HepG2 (cell line): ENCODE measurements at places on chromosomes 3 and 15. TPM values are rescaled to one million over a fixed set of nuclear protein-coding genes. Genes with fewer than 3 reads are reported as not detected.

ANKRD34C gene
- total RNA-seq, result not detected in 2 replicates

FMN1 gene
- total RNA-seq, result 0.60 and 0.81 TPM in 2 replicates

CLEC3B gene
- total RNA-seq, result not detected in 2 replicates

GTF2A2 gene
- total RNA-seq, result 106 and 118 TPM in 2 replicates

PRTG gene
- total RNA-seq, result 17.1 and 22.3 TPM in 2 replicates

SCN5A gene
- not detected in 2 replicates for total RNA-seq

SLC51A gene
- total RNA-seq, result 3.8 and 4.3 TPM in 2 replicates

DNA sequence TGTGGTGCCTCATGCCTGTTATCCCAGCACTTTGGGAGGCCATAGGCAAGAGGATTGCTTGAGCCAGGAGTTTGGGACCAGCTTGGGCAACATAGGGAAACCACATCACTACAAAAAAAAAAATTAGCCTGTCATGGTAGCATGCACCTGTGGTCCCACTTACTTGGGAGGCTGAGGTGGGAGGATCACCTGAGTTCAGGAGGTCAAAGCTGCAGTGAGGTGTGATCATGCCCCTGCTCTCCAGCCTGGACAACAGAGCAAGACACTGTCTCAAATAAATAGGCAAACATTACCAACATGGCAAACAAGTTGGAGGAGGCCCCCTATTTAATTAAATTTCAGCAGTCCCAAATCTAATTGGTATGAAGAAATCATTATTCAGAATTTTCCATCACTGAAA lies 143.6 kb downstream of the PGPEP1L start:
- DNase-seq, result no peak

DNA sequence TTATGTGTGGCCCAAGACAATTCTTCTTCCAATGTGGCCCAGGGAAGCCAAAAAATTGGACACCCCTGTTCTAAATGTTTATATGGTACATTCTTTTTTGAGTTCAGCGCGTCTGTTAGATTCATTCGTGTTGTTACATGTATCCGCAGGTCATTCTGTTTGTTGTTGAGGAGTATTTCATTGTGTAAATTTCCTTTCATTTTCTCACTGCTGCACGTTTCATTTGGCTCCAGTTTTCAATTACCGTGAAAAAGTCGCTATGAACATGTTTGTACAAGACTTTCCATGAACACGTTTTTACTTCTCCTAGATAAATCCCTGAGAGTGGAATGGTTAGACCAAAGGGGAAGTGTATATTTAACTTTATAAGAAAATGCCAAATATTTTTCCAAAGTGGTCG lies 7.5 kb upstream of the OPA1 start:
- DNase-seq, result no peak

DNA sequence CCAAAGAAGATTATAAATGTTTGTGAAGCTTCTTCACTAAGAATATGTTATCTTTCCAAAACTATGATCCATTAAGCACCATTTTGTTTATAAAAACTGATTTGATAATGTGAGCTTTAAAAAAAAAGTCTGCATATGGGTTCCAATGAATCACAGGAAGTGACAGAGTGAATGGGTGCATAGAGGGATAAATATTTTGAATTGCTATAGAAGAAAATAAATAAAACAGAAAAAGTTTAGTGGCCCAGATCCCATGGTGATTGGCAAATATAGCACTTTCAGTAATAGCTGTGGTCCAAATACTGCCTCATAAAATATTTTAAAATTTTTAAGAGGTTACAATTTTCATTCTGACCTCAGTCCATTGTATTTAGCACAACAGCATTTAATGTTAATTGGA lies 19.2 kb downstream of the CPA3 start:
- no peak for DNase-seq

- no peak for DNase-seq
These were observed 216.4 kb downstream of the TLE3 start for GRCh38 chr15:69881302-69881670.

GRCh38 chr3:49703443-49703927 lies 14.1 kb downstream of the RNF123 start:
- peak; percentile 60 for DNase-seq

GRCh38 chr3:72368331-72368975 lies 479.8 kb downstream of the SHQ1 start:
- no peak for DNase-seq

- no peak for DNase-seq
These were observed 647.1 kb downstream of the NTRK3 start for GRCh38 chr15:87609474-87609873.

GRCh38 chr3:193772422-193772763 lies 179.4 kb downstream of the OPA1 start:
- DNase-seq, result peak; percentile 36

GRCh38 chr15:80323285-80323684 lies 71.3 kb upstream of the CTXND1 start:
- no peak for DNase-seq

DNA sequence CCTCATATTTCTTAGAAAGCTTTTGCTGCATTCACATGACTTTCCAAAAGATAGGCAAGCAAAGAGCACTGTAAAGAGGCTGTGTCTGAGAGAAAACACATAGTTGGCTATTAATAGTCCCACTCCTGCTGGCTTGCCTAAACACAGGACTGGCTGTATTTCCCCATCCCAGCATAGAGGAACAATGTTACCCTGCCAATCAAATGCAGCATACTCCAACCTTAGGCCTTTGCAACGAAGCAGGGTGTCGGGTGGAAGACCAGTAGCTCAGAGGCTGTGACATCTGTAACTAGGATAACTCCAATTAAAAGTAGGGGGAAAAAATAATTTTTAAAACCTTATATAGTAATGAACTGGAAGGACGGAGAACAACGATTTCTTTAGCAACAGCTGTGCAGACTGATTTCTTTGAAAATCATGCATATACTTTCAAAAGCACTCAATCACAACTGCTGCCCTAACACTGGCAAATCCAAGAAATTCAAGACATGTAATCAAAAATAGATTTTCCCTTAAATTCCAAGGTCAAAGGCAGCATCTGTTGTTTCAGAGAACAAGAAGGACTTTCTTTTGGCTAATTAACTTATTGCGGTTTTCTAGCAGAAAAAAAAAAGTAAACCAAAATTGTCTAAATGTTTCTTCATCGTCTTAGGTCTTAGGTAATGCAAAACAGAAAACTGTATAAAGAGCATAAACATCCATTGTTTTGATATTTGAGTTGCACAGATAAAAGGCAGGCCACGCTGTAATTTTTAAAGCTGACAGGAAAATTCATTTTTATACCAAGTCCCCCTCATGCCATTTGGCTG lies 139.3 kb downstream of the TNIK start:
- no peak for DNase-seq

DNA sequence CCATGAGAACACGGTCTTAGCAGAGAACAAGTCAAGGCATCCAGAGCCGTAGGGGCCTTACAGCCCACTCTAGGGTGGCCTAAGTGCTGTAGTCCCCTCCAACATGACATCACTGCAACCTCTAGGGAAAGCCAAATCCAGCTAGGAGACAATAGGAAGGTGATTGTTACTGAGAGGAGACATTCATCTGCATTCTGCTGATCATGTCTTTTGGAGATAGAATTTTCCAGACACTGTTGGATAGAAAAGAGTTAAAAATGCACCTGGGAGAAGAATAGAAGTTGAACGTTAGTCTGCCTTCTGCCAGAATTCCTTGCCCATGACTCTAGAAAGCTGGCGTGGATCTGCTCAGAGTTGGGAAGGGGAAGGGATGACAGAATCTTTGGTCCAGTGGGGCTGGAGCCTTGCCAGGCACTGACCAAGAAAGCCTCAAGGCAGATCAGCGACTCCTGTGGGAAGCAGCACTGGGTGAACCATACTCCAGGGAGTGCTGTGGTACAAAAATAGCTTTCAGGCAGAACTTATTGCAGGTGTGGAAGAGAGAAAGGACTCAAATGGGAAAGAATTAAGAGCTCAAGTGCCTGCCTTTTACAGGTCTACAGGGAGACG lies 44.8 kb upstream of the RAF1 start:
- DNase-seq, result no peak

DNA sequence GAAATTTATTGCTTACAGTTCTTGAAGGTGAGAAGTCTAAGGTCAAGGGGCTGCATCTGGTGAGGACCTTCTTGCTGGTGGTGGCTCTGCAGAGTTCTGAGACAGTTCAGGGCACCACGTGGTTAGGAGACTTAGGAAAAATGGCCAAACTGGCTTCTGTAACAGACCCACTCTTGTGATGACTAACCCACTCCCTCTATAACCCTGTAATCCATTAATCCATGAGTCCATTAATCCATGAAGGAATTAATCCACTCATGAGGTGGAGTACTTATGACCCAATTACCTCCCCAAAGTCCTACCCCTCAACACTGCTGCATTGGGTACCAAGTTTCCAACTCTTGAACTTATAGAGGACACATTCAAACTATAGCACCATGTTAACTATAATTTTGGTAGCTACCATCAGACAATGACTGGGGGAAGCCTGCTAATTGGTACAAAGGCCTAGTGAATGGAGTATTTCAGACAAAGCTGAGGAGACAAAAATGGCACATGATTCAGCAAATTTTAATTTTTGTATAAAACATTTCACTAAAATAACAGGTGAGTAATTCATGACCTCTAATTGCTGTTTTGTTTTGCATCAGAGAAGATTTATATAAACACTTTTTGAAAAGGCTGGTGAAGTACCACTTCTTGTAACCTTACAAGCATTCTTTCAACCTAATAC lies 374.1 kb upstream of the TBL1XR1 start:
- DNase-seq, result no peak

DNA sequence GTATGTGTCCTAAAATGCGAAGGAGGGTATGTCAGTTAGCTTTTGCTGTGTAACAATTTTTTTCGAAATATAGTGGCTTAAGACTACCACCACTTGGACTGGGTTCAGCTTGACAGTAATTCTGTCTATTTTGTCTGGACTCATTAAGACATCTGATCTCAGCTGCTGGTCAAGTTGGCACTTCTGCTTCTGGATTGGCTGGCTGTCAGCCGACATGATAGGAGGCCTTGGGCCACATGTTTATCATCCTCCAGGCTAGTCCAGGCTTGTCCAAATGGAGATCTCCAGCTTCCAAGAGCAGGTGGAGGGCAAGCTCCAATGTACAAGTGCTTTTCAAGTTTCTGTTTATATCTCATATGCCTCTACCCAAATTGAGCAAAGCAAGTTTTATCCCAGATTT lies 95.9 kb downstream of the GALK2 start:
- no peak for DNase-seq

DNA sequence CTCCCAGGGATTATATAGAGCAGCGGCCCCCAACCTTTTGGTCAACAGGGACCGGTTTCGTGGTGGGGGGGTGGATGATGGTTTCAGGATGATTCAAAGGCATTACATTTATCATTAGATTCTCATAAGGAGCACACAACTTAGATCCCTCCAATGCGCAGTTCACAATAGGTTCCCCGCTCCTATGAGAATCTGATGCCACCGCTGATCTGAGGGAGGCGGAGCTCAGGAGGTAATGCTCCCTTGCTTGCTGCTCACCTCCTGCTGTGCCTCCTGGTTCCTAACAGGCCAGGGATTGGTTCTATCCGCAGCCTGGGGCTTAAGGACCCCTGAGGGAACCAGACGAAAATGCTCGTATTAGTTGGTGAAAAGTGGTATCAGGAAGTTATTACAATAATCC lies 1.3 kb upstream of the HACD2 start:
- peak; percentile 72 for DNase-seq

DNA sequence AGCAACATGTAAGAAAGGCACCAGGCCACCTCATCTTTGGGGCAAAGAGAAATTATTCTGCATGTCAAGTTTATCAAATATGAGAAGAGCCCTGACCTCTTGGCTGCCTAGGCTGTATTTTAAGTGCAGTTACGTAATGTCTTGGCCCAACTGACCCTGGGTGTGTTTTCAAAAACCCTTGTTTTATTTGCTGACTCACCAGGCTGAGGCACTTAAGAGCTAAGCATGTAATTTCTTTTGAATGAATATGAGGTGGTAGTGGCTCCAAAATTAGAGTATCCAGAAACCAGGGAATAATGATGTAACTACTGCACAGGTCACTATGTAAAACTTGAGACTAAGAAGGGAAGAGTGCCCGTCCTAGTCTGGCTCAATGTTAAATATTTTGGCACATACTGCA lies 24.3 kb downstream of the PGPEP1L start:
- no peak for DNase-seq

DNA sequence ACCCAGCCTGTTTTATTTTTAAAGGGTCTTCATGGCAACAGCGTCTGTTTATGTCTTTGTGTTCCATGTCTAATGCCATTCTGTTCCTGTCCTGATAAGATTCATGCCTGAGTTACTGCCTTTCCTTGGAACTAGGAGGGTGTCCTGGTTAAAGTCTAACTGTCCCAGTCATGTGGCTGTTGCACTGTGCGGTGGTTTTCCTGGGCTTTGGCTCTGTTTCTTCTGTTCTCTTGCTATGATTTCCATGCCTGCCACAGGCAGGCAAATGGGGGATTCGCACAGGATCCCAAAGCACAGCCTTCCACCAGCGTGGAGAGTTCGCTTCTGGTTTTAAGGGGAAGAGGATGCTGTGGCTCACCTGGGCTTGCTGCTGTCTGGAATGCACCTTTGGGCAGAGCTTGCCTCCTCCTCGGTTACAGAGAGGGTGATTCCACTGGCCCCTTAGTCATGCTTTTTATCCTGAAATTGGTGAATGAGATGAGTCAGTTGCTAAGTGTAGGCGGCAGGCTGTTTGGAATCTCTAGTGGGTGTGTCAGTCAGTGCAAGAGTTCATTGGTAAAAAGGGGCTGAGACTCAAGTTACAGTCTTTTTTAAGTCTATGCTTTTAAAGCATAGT lies 86.8 kb downstream of the CCK start:
- peak; percentile 83 for DNase-seq
